Tibial nerve (tissue), 4 donors: ENCODE measurements at places on chromosomes 3 and 15. TPM values are rescaled to one million over a fixed set of nuclear protein-coding genes. Genes with fewer than 3 reads are reported as not detected.

PODXL2 gene
- total RNA-seq: 19.8 TPM

PIERCE2 gene
- total RNA-seq: 4.8 TPM

ARL8B gene
- total RNA-seq: 49.8 TPM

DNA sequence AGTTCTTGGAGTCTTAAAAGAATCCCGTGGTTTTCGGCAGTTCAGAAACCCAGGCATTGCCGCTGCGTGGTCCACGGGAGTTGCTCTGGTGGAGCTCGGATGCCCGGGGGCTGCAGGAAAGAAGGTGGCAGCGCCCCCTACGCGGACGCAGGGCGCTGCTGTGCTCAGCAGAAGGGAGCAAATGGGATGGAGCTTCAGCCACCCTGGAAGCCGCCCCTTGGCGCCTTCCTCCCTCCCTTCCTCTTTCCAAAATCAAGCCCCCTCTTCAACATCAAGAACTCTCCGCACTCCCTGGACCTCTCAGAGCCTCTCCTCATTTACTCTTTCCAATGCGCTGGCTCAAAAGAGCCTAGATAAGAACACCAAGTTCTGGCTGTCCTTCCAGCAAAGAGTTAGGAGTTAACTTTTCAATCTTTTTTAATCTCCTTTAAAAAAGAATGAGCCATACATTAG lies 880 bp upstream of the CHRNA7 start:
- no peak overlapping the region for H3K27ac ChIP-seq
- no peaks in the 10 kb centered on the region for H3K36me3 ChIP-seq
- no peak for DNase-seq
- H3K4me3 ChIP-seq: peak overlapping the region; percentile 53
- H3K4me1 ChIP-seq: peaks cover 18% of the 10 kb centered on the region
- no peaks in the 10 kb centered on the region for H3K27me3 ChIP-seq

- no peak for DNase-seq
- no peak overlapping the region for H3K27ac ChIP-seq
- H3K36me3 ChIP-seq: no peaks in the 10 kb centered on the region
- no peaks in the 10 kb centered on the region for H3K27me3 ChIP-seq
- H3K4me1 ChIP-seq: no peaks in the 10 kb centered on the region
Observed at GRCh38 chr3:26406636-26407035, 215.9 kb upstream of the LRRC3B start.

- no peak overlapping the region for H3K4me3 ChIP-seq
- peak overlapping the region; percentile 74 for H3K27ac ChIP-seq
- DNase-seq: no peak
- H3K27me3 ChIP-seq: no peaks in the 10 kb centered on the region
Observed at GRCh38 chr3:114557791-114558190, 264.0 kb downstream of the TIGIT start.

- H3K4me1 ChIP-seq: no peaks in the 10 kb centered on the region
- no peak overlapping the region for H3K27ac ChIP-seq
- no peak for DNase-seq
- H3K36me3 ChIP-seq: no peaks in the 10 kb centered on the region
- no peaks in the 10 kb centered on the region for H3K27me3 ChIP-seq
Observed at GRCh38 chr3:189269365-189269764, 97.6 kb downstream of the TPRG1 start.

DNA sequence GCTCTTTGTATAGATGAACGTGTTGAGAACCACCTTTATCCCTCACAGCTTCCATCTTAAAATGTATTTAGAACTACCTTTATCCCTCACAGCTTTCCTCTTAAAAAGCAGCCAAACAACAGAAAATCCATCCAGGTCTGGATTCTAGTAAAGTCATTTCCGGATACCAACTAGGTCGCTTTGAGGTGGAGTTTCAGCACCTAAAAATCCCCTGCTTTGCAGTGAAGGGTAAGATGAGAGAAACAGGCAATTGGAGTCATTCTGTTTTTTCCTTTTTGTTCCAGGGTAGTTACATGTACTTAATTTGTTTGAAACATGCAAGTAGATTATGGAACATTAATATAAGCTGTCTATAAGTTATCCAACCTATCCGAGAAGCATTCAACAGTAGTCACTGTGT lies 192.0 kb downstream of the UBE2E2 start:
- no peak for DNase-seq
- H3K27ac ChIP-seq: no peak overlapping the region
- peaks cover 7% of the 10 kb centered on the region for H3K4me1 ChIP-seq
- H3K27me3 ChIP-seq: no peaks in the 10 kb centered on the region

- H3K4me3 ChIP-seq: no peak overlapping the region
- H3K4me1 ChIP-seq: no peaks in the 10 kb centered on the region
- no peak for DNase-seq
- H3K27ac ChIP-seq: no peak overlapping the region
- no peaks in the 10 kb centered on the region for H3K27me3 ChIP-seq
Observed at GRCh38 chr3:59043391-59043790, 6.4 kb downstream of the CFAP20DC start.

DNA sequence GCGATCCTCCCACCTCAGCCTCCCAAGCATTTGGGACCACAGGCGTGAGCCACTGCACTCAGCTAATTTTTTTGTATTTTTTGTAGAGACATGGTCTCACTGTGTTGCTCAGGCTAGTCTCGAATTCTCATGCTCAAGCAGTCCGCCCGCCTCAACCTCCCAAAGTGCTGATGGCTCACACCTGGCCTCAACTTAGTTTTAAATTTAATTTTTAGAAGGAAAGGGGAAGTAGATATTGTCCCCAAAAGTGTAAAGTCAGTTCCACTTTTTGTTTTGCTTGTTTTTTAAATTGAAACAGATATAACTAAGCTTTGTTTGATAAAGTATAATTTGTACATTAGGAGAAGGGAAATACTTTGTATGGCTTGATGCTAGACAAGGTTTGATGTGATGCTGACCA lies 31.3 kb upstream of the NFKBIZ start:
- H3K27me3 ChIP-seq: no peaks in the 10 kb centered on the region
- no peak for DNase-seq
- H3K4me1 ChIP-seq: no peaks in the 10 kb centered on the region
- H3K27ac ChIP-seq: no peak overlapping the region
- H3K36me3 ChIP-seq: no peaks in the 10 kb centered on the region

- no peaks in the 10 kb centered on the region for H3K27me3 ChIP-seq
- no peaks in the 10 kb centered on the region for H3K36me3 ChIP-seq
- H3K4me3 ChIP-seq: no peak overlapping the region
Observed at GRCh38 chr3:188662795-188663194, 508.8 kb downstream of the LPP start.

- H3K36me3 ChIP-seq: no peaks in the 10 kb centered on the region
- no peak overlapping the region for H3K27ac ChIP-seq
- H3K27me3 ChIP-seq: no peaks in the 10 kb centered on the region
- no peaks in the 10 kb centered on the region for H3K4me1 ChIP-seq
Observed at GRCh38 chr3:149879872-149880271, 66.9 kb downstream of the RNF13 start.

- no peak for DNase-seq
- no peak overlapping the region for H3K27ac ChIP-seq
- H3K4me3 ChIP-seq: no peak overlapping the region
- H3K4me1 ChIP-seq: no peaks in the 10 kb centered on the region
Observed at GRCh38 chr15:88100181-88100580, 156.4 kb downstream of the NTRK3 start.

- H3K4me1 ChIP-seq: peaks cover 8% of the 10 kb centered on the region
- H3K4me3 ChIP-seq: no peak overlapping the region
- H3K27ac ChIP-seq: no peak overlapping the region
- DNase-seq: no peak
- no peaks in the 10 kb centered on the region for H3K27me3 ChIP-seq
Observed at GRCh38 chr3:33372218-33373081, 67.8 kb downstream of the UBP1 start.
